ENCODE measurements at places on chromosomes 6 and 20.

DNA sequence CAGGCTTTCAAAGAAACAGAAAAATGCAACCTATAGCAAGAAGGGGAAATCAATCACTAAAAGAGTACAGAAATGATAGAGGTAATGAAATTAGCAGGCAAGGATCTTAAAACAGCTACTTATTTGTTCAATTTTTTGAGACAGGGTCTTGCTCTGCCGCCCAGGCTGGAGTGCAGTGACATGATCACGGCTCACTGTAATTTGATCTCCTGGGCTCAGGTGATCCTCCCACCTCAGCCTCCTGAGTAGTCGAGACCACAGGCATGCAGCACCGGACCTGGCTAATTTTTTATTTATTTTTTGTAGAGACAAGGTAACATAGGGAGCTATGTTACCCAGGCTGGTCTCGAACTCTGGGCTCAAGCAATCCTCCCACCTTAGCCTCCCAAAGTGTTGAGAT is 21.6 kb downstream of the TFB1M start:
- no peak for DNase-seq

DNA sequence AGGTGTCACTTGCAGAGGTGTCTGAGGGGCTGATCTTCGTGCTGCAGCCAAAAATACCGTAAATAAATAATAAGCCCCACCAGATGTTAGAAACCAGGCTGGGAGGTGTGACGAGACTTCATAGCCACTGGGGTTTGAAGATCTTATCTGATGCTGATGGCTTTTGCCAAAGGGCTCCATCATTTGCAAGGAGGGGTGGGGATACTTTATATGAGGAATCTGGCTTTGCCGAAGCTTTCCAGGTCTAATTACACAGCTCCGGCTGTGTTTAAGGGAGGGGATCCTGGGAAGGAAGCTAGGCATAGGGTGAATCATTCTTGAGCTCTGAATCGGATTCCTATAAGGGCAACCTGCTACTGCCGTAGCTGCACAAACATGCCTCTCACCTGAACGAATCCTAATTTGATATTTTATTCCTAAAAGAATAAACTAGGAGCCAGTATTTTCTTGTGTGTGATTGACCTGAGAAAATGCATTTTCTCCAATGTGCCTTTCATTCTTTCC is 249.6 kb downstream of the SOD2 start:
- DNase-seq: no peak

GRCh38 chr6:11769244-11769643 is 9.4 kb downstream of the ADTRP start:
- no peak for DNase-seq

DNA sequence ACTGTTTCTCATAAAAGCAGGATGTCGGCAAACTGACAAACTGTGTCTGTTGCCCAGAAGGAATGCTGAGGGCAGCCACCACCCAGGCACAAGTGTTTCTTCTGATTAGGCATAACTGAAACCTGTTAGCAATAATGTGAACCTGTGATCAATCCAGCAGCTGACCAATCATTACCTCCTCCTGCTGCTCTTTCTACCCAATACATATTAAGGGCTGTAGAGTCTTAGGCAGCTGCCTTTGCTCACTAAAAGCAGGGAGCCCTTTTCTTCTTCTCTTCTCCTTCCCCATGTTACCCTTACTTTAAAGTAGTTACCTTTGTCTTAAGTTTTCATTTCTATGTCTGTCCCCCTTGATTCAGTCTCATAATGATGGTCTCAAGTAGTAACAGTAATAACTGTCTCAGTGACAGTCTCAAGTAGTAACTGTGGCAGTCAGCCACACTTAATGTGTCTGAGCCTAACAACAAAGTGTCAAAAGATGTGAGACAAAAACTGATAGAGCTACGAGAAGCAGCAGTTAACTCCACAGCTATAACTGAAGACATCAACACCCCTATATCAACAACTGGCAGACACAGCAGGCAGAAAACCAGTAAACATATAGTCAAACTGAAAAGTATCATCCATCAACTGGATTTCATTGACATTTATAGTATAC is 37.0 kb downstream of the RANBP9 start:
- DNase-seq: no peak

DNA sequence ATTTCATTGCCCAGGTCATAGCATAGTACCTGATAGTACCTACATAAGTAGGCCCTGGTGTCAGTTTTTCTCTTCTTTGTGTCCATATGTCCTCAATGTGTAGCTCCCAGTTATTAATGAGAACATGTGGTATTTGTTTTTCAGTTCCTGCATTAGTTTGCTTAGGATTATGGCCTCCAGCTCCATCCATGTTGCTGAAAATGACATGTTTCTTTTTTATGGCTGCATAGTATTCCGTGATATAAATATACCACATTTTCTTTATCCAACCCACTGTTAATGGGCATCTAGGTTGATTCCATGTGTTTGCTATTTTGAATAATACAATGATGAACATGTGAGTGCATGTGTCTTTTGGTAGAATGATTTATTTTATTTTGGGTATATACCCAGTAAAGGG is 641.6 kb downstream of the RFPL4B start:
- DNase-seq: no peak

Measured in C1 segment of cervical spinal cord (tissue), 14 donors.